Stimulated activated CD8-positive, alpha-beta memory T cell treated with anti-CD3 and anti-CD28 coated beads, Interleukin-7, amount 100 ng/mL, for 1 hour (primary cell): ENCODE measurements at places on chromosomes 7 and 10.

DNA sequence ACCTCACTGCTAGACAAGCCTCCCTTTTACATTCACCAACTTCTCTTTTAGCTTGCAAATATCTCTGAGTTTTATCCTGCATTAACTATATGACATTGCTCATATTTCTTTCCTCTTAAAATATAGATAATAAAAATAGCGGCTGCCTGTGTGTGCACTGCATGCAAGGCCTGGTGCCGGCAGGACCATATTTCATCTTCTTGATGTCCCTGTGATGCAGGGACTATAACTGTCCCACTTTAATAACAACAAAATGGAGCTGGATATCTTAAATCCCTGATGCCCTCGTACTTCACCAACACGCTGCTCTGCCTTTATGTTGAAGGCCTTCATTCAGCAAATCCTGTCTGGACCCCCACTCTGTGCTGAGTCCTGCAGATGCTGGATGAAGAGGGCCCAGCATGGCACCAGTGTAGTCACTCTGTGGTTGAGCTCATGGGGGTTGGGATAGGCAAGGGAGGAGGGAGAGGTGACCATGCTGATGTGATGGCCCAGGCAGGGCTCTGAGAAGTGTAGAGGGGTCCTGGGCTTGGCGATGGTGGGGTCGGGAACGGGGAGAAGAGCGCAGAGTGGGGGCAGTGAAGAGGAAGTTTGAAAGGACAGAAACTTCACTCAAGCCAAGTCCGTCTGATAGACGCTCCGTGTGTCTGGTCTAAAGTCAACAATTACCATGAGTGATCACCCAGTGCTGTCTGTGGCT is 40.4 kb downstream of the C10orf90 start:
- no peak for DNase-seq

DNA sequence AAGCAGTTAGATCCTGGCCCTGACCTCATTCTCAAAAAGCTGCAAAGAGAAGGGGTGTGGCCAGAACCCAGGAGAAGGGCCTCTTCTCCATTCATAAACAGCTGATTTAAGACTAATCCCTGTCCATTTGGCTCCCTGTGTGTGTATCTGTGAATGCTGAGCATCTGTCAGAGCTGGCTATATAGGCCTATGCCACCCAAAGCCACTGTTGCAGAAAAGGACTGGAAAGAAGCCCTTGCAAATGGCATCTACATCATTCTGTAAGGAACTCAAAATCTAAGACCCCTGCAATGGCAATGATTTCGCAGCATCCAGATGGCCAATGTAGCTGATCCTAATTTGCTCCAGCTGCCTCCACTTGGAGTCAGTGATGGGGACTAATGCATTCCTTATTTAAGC is 384.5 kb downstream of the KCNMA1 start:
- no peak for DNase-seq

GRCh38 chr10:73095481-73096021 is 1.1 kb downstream of the P4HA1 start:
- DNase-seq, result no peak

- no peak for DNase-seq
Observed at GRCh38 chr7:146053492-146053891, 63.1 kb upstream of the CNTNAP2 start.

DNA sequence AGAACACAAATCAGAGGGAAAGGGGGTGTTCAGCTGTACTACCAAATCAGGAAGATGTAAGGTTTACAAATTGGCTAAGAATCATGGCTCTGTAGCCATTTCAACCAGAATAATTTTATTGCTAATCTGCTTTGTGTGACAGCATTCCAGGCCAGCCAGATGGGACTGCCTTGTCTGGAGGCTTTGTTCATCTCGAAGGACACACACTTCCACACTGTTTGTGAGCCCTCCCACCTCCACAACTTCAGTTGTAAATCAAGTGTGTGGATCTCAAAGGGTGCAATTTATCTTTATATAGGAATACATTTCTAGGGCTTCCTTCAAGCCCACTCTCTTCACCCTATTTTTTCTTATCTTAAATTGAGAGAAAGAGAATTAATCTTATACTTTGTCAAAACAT is 6.9 kb upstream of the OIT3 start:
- DNase-seq, result no peak

- no peak for DNase-seq
Observed at GRCh38 chr10:129993621-129994020, 29.5 kb upstream of the EBF3 start.

GRCh38 chr10:69220507-69220906 is 375 bp downstream of the HKDC1 start:
- DNase-seq, result no peak

GRCh38 chr7:25495342-25496250 is 267.3 kb upstream of the NPVF start:
- DNase-seq, result no peak

- DNase-seq, result no peak
Observed at GRCh38 chr7:48360574-48360973, 189.3 kb downstream of the ABCA13 start.

GRCh38 chr10:79402951-79403350 is 42.5 kb downstream of the ZCCHC24 start:
- DNase-seq, result no peak
